ENCODE measurements at places on chromosomes 1 and 21. TPM values are rescaled to one million over a fixed set of nuclear protein-coding genes. Genes with fewer than 3 reads are reported as not detected.

DNA sequence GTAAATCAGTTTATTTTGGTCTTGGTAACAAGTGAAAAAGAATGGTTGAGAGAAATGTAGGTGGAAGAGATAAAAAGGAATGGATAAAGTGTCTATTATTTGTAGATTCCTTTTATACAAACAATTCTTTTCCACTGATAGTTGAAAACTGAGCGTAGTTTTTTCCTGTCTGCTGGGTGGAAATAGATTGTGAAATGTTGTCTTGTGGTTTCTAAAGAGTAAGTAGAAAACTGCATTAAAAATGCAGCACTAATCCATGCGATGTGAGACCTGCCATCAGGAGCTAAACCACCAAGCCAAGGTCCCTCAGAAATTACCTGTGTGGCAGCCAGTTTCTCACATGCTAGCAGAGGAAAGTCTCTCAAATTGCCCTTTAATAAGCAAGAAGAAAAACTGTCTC, 103.2 kb upstream of the SLC44A3 start:
- no peak overlapping the region for H3K27ac ChIP-seq
- no peaks in the 10 kb centered on the region for H3K36me3 ChIP-seq
- no peak overlapping the region for H3K4me3 ChIP-seq
- no peak for DNase-seq
- H3K4me1 ChIP-seq, result peaks cover 12% of the 10 kb centered on the region
- no peaks in the 10 kb centered on the region for H3K27me3 ChIP-seq

DNA sequence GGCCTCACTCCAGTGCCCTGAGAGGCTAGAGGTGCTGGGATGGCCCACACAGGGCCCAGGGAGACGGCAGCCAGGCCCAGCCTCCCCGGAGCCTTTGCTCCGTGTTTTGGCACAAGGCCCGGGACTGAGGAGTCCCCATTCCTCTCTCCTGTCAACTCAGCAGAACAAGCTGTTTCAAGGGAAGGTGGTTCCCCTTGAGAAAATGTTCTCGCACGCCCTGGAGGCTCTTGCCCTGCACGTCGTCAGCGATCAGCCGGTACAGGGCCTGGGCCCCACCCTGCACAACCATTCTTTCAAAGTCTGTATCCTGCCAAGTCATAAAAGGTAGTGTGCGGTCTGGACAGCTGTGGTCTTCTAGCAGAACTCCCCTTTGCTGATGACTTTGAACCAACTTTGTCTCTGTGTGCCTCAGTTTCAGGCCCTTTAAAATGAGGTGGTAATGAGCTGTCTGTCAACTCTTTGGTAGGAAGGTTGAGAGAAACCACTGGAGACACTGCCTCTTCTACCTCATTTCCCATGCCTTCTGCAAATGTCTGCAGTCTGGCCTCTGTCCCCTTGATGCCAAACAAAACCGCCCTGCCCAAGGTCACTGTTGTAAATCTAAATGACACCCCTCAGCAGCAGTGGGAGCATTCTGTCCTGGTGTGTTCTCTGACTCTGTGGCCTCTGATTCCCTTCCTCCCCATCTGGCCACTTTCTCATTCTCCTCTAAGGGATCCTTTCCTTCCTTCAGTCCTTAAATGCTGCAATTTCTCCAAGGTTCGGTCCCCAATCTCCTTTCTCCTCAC, 138.6 kb upstream of the JUN start:
- no peak overlapping the region for H3K27ac ChIP-seq
- H3K27me3 ChIP-seq, result no peaks in the 10 kb centered on the region
- H3K36me3 ChIP-seq, result no peaks in the 10 kb centered on the region

DNA sequence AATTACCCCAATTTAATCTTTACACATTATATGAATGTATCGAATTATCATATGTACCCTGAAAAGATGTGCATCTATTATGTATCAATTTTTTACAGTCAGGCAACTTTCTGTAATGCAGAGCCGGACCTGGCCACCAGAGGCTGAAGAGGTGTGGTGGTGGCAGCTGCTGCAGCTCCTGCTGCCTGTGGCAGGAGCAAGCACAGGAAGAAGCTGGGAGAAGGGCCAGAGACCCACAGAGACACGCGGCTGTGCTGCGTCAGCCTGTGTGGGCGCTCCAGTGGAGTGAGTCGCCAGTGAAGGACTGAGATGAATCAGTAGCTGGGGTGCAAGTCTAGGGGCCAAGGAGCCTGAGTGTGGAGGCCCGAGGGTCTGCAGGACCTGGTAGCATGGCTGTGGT, 74.3 kb upstream of the COG2 start:
- H3K27me3 ChIP-seq, result peaks cover 57% of the 10 kb centered on the region
- no peaks in the 10 kb centered on the region for H3K36me3 ChIP-seq
- H3K4me1 ChIP-seq, result peaks cover 7% of the 10 kb centered on the region
- peak; percentile 67 for DNase-seq
- no peak overlapping the region for H3K4me3 ChIP-seq

Gene OR10J1
- total RNA-seq, result not detected

Gene TFF3
- total RNA-seq, result 9.1 TPM

Gene SELP
- not detected for total RNA-seq

Gene ZFP69
- total RNA-seq, result not detected

Data from PC-3 (cell line).